ENCODE measurements at places on chromosomes 12 and 14.

GRCh38 chr14:32259368-32260013, 56.4 kb upstream of the RNU6-8 start:
- DNase-seq = no peak

GRCh38 chr12:114430306-114430705, 24.4 kb upstream of the TBX5 start:
- no peak for DNase-seq

DNA sequence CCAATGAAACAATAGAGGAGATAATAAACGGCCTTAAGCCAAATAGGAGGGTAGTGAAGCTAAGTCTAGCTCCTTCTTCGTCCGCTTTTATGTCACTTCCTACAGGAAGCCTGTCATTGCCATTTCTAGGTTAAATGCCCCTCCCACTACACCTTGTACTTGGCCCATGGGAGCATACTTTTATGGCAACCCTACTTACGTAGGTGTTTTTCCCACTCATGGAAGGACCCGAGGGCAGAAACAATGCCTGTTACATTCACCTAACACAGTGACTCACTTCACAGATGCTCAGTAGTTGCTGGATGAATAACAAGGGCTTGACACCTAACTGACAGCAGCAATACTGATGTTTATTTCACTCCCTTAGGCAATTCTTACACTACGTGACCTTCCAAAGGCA, 44.5 kb downstream of the ALKBH1 start:
- DNase-seq = no peak

DNA sequence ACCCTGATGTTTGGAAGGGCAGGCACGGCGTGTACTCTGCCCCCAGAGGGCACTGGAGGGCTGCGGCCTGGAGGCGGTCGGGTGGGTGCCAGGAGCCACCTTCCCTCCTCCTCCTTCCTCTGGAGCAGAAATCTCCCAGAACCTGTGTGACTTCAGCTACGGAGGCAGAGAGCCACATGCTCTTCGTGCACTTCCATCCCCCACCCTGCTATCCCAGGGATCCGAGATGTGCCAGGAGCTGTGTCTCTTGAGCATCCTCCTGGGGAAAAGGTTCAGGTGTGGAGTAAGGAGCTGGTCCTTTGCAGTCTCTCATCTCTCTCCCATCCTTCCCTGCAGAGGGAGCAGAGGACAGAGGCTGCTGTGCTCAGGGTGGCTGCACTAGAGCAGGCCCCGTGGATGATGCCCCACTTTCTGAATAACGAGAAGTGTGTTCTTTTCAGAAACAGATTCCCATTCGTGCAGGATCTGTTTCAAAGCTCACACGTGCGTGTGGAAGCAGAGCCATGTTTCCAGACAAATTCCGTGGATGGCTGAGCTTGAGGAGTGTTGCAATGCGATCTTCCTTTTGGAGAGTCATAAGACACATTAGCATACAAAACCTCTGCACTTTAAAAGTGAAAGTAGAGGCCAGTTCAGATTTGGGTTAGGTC, 162.9 kb downstream of the ADGRD1 start:
- DNase-seq = no peak
